ENCODE measurements at places on chromosomes 5 and 9. TPM values are rescaled to one million over a fixed set of nuclear protein-coding genes. Genes with fewer than 3 reads are reported as not detected.

COL27A1 gene
- 22.2 TPM for total RNA-seq

SYK gene
- 2.8 TPM for total RNA-seq

BRINP1 gene
- total RNA-seq = not detected

CAMK4 gene
- 5.8 TPM for total RNA-seq

GOLPH3 gene
- 69.1 TPM for total RNA-seq

ARHGEF39 gene
- total RNA-seq = 0.39 TPM

RPP25L gene
- 17.5 TPM for total RNA-seq

DYNC2I2 gene
- total RNA-seq = 71.9 TPM

FBP1 gene
- 1.7 TPM for total RNA-seq

Data from glomerular endothelial cell (primary cell).